ENCODE measurements at places on chromosomes 11 and 22.

- no peak for DNase-seq
Observed at GRCh38 chr11:67663532-67664212, 10.8 kb downstream of the ALDH3B2 start.

- no peak for DNase-seq
Observed at GRCh38 chr11:2775626-2776350, 76.0 kb upstream of the KCNQ1OT1 start.

- DNase-seq: no peak
Observed at GRCh38 chr22:26259510-26259909, 90.2 kb downstream of the SEZ6L start.

DNA sequence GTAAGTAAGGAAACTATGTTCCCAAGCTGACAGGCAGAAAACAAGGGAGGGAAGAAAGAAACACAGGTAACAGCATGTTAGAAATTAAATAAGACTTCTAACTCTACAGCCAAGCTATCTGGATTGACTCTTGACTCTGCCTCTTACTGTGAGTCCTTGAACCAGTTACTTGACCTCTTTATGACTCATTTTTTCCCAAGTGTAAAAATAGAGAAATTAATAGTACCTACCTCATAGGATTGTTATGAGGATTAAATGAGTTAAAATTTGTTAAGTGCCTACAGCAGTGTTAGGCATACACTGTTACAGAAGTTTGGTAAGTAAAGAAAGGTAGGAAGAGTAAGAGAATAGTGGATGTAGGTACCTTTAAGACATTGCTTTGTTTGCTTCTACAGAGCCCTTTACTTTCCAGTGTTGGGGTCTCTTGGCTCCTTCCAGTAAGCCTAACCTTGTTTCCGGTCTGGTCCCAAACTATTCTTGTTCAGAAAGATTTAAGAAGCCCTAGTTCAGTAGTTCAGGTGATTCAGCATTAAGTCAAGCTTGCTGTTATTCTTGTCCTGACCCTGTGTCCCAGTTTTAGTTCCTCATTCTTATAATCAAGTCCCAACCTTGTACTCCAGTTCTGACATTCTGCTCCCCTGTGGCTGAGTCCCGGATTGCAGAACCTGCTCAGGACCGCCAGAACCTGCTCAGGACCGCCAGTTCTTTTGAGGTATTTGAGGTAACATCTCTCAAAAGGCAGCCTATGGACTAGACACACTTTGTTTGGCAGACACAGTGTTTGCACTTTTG is 963.4 kb upstream of the CCDC90B start:
- no peak for DNase-seq

- DNase-seq: no peak
Observed at GRCh38 chr11:1933416-1934334, 13.5 kb upstream of the MRPL23 start.

GRCh38 chr11:32435942-32436750 is 807 bp upstream of the WT1 start:
- DNase-seq: no peak

DNA sequence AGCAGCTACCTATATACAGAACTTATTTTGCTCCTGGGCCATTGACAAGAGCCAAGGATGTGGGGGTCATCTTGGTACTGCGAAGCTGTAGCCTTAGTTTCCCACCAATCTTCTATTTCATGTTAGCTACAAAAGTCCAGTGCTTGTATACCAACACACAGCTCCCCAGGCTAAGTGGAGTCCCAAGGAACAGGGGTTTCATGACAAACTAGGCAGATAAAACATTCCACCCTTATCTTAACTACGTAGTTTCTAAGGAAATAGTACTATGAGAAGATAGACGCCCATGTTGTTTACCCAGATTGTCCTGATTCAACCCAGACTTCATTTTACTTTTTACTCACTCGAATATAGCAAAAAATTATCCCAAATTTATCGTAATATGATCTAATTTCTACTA is 218.5 kb downstream of the DYNC2H1 start:
- no peak for DNase-seq

DNA sequence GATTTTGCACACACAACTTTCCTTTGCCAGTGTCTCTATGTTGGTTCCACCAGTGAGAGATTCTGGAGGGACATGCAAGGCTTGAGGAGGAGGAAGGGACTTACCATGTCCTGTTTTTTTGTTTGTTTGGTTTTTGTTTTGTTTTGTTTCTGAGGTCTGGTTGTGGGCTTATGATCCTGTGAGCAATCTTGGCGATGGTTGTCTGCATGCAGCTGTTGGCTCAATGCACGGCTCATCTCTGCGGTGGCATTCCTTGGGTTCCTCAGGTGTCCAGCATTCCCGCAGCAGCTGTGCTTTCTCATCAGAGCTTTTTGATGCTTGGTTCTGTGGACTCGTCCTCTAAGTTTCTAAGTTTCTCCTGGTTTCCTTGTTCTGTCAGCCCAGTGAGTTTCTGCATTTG is 4.8 kb upstream of the NNMT start:
- no peak for DNase-seq

- no peak for DNase-seq
Observed at GRCh38 chr11:58575377-58576020, at the start of gene LPXN. LPXN (minus strand) TSS chr11:58575856; CDS start chr11:58575772, 84 bp downstream.

DNA sequence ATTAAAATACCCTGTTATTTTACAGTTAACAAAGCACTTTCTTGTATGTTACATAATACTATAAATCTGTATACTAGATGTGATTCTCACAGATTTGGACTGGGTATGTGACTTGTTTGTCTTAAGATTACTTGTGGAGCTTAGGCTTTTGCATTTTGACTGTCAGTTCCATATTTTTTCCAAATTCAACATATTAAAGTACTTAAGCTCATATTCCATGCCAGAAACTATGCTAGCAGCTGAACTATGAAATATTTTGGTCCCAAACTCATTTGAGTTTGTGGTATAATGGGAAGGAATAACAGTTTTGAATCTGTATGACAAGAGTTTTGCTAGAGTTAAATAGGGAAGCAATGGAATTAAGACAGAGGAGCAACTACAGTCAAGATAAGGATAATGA is 841.4 kb downstream of the JRKL start:
- no peak for DNase-seq

GRCh38 chr11:10378362-10378761 is 73.5 kb downstream of the ADM start:
- DNase-seq: no peak

- DNase-seq: no peak
Observed at GRCh38 chr11:68199295-68199987, 13.7 kb downstream of the KMT5B start.

DNA sequence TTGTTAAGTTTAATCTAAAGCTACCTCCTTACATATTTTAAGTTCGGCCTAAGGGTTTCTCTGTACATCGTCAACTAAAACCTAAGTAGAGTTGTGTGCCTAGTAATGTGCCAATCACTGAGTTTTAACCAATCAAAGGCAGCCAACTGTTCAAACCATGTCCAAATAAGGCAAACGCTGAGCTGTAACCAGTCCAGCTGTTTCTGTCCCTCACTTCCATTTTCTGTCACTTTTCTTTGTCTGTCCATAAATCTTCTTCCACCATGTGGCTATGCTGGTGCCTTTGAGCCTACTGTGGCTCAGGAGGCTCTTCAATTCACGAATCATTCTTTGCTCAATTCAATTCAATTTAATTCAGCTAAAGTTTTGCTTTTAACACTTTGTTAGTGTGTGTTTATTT is 13.9 kb upstream of the ATXN10 start:
- no peak for DNase-seq

DNA sequence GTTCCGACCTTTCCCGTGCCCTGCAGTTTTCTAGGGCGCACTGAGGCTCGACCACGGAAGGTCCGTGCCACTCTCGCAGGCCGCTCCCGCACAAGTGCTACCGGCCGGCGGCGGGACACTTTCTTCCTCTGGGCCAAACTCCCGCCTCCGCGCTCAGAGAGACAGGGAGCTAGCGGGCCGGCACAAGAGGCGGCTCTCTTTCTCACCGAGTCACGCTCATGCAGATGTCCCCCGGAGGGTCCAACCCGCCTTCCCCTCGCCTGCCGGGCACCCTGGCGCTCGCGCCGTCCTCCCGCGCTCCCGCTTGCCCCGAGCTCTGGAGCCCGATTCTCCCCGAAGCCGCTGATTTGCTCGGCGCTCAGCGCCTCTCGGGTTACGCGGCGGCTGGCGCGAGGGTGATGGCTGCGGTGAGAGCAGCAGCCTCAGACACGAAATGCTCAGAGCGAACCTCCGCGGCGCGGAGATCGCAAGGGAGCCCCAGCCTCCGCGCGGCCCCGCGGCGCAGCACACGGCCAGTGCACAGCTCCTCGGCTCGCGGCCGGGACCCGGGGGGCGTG is 1.0 kb downstream of the LMO1 start:
- no peak for DNase-seq

DNA sequence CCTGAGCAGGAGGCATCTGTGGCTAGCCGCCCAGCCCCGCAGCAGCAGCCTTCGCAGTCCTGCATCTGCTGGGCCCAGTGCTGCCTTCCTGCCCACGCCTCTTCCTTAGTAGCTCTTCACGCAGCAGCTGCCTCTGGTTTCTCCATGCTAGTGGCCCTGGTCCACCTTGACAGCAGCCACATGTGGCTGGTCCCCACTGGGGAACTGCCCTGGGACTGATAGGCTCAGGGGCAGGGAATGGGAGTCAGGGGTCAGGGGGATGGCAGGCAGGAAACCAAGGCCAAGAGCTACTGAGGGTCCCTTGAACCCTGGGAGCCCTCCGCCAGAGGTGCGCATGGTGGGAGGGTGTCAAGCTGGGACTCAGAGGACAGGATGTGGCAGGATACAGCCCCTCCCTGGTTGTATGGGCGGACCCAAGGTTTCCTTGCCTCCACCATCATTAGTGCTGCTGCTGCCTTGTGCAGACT is 99.4 kb upstream of the PITPNB start:
- DNase-seq: no peak

GRCh38 chr11:118115048-118115447 is 28.3 kb upstream of the SMIM35 start:
- no peak for DNase-seq

GRCh38 chr11:43962383-43963278 is 20.2 kb downstream of the C11orf96 start:
- no peak for DNase-seq

DNA sequence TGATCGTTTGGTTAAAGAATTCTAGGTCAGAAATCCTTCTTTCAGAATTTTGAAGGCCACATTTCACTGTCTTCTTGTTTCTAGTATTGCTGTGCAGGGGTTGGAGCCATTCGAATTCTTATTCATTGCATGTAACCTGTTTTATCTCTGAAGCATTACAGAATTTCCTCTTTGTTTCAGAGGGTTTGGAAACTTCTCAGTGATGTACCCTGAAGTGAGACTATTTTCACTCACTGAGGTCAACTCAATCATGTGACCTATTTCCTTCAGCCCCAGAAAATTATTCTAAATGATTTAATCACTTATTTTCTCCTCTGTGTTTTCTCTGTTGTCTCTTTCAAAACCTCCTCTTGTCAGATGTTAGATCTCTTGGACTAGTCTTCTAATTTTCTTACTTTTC is 147.8 kb downstream of the ENTHD1 start:
- no peak for DNase-seq

DNA sequence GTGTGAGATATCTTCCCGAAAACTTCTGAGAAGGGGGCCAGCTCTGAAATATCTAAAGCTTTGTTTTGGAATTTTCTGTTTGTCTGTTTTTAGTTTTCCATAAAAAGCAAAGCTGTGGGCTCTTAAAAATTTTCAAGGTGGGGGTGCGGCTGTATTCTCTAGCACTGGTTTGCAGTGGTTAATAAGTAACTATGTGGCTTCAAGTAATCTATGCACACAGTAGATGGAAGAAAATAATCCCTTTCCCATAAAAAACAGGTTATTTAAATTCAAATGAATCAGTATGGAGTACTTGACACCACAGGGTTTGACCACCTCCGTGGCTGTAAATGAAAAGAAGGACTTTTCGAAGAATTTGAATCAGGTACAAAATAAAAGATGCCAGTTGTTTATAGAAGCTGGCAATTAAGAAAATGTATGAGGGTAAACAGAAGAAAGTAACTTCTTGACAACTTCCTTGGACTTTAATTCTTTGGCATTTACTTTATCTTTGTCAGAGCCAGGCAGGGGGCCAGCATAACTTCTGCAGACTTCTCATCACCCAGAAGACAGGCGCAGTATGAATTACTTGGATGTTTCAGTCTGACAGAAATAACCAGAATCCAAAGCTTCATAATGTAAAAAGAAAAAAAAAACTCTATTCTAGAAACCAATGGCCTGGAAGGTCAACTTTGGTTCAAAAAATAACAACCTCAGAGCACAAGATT is 981.0 kb downstream of the DLG2 start:
- DNase-seq: no peak

DNA sequence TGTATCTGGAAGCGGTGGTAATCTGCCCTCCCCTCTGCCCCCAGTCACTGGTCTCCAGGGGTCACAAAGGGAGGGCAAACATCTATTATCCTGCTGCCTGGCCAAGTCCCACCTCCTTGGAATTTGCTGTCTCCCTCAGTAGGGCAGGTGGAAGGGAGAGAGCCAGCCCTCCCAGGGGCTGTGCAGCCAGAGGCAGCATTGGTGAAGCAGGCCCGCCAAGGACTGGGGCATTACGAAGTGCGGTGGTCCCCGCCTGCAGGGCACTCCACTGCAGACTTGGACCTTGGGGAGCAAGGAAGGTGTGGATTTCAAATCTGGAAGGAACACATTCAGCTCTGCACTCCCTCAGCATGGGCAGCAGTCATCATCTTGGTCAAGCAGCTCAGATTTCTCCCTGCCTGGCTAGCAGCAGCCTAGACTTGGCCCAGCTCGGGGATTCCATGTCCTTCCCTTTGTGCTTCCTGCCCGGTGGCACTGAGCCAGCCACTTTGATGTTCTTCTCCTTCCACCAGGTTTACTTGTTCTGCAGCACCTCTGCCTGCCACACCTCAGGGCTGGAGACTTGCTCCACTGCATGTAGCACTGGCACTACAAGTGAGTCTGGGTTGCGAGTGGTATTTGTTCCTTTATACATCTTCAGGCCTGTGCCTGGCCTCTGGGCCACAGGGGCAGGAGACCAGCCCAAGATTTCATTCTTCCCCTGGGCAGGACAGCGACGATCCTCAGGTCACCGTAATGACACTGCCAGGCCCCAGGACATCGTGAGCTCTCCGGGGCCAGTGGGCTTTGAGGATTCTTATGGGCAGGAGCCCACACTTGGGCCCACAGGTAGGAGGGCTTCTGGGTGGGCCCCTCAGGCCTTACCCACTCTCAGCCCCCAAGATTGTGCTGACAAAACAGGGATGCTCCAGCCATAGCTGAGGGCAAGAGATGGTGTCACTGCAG is 7.4 kb downstream of the ZP1 start:
- DNase-seq: no peak

Measured in cortex of kidney (tissue), 1 donor.